ENCODE measurements at places on chromosomes 7 and 10.

- DNase-seq: no peak
Measured at GRCh38 chr10:80131499-80131901, 1.0 kb upstream of the PLAC9 start.

DNA sequence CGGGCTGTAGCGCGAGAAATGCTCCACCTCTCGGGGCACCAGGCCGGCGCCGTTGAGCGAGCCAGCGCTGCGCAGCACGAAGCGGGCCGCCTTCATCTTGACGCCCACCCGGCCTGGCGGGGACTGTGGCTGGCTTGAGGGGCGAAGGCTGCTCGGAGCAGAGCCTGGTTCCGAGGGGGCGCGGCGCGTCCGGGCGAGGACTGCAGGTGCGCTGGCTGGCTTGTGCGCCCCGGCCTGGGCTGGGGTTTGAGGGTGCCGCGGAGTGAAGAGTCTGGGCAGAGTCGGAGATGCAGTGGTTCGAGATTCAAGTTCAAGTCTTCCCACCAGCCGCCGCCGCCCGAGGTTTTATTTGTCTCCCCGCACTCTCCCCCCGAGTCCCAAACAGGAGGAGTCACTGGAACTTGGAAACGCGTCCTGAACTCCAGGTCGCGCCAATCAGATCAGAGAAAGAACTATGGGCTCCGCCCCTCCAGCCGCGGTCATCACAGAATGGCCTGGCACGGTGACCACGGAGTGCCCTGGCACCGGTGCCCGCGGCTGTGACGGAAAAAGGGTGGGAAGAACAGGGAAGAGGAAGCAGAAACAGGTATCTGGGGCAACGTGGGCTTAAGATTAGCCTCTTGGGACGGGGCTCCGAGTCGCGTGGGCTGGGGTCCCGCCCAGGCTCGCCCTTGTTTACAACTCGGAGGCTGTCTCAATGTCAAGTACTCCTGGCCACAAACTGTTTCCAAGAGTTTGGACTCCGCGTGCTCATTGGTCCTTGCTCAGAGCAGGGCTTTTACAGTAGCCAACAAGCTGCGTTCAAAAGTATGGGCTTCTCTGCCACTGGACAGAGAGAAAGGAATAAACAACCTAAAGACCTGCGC, at the start of gene PDK4:
Gene PDK4 (minus strand): TSS at position 319 of the 866 bp plus-strand sequence. CDS start 223 bp downstream, at position 96.
- peak; percentile 88 for DNase-seq

- no peak for DNase-seq
Measured at GRCh38 chr7:114857605-114858004, 64.3 kb upstream of the MDFIC start.

GRCh38 chr7:100655908-100656674, at the start of gene ACTL6B:
ACTL6B (minus strand) TSS chr7:100656448; CDS start chr7:100656354, 94 bp downstream.
- peak; percentile 90 for DNase-seq

- no peak for DNase-seq
Measured at GRCh38 chr7:128699895-128700294, 27.8 kb downstream of the GARIN1A start.

GRCh38 chr7:20019757-20020432, 197.3 kb downstream of the MACC1 start:
- no peak for DNase-seq

- DNase-seq: no peak
Measured at GRCh38 chr7:94375691-94376090, 19.0 kb upstream of the COL1A2 start.

- no peak for DNase-seq
Measured at GRCh38 chr7:43456200-43456599, 126.7 kb upstream of the STK17A start.

DNA sequence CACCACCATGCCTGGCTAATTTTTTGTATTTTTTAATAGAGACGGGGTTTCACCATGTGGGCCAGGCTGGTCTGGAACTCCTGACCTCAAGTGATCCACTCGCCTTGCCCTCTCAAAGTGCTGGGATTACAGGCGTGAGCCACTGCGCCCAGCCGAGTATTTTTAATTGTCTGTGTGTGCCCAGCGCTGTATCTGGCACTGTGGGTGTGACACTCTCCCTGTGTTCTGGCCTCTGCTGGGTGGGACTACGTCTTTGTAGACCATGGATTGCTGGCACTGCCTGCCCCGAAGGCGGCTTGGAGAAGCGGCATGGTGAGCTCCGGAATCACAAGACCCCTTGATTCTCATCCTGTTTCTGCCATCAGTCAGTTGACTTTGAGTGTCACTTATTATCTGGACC, 136.2 kb downstream of the CDH23 start:
- DNase-seq: no peak

DNA sequence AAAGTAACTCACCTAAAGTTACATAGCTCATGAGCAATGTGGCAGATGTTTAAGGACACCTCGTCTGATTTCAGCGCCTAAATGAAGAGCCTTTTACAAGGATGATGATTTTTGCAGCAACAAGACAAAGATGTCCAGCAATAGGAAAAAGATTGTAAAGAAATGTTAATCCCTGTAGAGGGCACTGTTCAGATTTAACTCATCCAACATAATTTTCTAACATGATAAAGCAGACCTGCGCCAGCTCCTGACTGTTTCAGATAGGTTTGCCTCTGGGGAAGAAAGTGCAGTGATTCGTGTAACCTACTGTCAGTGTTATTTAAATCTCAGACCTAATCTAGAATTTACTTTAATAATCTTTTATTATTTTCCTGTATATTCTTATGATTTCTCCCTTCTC, 595.2 kb downstream of the AUTS2 start:
- DNase-seq: no peak

GRCh38 chr10:42888504-42889095, 106.0 kb downstream of the BMS1 start:
- DNase-seq: no peak

DNA sequence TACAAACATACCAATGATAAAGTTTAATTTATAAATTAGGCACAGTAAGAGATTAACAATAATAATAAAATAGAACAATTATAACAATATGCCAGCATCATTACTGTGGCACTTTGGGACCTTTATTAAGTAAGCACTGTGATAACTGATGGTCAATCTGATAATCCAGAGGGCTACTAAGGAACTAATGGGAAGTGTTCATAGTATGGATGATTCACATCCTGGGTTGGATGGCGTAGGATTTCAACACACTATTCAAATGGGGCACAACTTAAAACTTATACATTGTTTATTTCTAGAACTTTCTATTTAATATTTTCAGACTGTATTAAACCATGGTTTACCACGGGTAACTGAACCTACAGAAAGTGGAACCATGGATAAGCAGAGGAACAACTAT, 90.8 kb downstream of the KIF20B start:
- no peak for DNase-seq

DNA sequence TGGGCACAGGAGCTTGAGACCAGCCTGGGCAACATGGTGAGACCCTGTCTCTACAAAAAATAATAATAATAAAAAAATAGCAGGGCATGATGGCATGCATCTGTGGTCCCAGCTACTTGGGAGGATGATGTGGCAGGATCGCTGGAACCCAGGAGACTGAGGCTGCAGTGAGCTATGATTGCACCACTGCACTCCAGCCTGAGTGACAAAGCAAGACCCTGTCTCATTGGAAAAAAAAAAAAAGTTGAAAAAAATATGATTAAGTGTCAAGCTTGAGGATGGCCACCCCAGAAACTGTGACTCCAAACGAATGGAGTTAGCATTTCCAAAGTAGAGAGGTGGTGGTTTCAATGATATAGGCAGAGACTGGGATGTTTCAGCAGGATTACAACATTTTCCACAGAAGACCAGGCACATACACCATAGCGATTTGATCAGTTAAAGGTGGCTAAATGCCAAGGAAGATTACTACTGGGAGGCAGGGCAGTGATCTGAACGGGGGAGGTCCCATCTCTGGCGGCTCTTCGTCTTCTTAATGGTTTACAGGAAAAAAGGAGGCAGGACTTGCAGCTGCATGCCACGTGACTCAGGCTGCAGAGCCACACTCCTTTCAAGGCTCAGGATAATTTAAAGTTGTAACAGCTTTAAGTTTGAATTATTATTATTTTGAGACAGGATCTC, 250.6 kb upstream of the GALNT17 start:
- no peak for DNase-seq

DNA sequence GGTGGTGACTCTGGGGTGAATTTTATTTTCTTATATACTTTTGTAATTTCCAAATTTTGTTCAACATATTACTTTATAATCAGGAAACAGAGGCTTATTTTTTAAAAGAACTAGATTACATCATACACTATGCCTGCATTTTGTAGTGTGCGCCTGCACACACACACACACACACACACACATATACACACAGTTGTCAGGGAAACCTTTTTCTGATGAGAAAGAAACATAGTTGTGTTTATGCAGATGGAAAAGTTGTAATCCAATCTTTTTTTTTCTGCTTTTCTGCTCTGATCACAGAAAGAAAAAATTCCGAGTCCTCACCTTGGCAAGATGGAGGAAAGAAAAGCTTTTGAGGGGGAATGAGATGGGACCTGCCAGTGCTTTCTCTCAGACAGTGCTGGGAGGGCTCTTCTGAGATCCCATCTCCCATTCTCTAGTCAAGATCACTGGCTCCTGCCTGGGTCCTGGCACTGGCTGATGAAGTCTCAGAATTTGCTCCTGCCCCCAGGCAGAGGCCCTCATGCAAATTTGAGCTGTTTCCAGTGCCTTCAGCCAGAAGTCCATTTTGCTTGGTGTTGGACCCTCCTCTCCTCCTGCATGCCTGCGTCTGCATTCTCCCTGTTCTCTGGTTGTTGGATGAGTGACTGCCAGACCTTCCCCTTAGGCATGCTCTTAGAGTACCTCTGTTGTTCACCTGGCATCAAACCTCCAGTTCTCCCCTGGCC, 59.7 kb downstream of the TLL2 start:
- no peak for DNase-seq

- DNase-seq: no peak
Measured at GRCh38 chr10:43667317-43667731, 18.6 kb upstream of the ZNF32 start.

- DNase-seq: no peak
Measured at GRCh38 chr10:77836299-77836820, 90.2 kb downstream of the DLG5 start.

DNA sequence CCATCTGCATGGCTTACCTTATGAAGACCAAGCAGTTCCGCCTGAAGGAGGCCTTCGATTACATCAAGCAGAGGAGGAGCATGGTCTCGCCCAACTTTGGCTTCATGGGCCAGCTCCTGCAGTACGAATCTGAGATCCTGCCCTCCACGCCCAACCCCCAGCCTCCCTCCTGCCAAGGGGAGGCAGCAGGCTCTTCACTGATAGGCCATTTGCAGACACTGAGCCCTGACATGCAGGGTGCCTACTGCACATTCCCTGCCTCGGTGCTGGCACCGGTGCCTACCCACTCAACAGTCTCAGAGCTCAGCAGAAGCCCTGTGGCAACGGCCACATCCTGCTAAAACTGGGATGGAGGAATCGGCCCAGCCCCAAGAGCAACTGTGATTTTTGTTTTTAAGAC, 12.4 kb downstream of the DUSP5 start:
- DNase-seq: no peak

DNA sequence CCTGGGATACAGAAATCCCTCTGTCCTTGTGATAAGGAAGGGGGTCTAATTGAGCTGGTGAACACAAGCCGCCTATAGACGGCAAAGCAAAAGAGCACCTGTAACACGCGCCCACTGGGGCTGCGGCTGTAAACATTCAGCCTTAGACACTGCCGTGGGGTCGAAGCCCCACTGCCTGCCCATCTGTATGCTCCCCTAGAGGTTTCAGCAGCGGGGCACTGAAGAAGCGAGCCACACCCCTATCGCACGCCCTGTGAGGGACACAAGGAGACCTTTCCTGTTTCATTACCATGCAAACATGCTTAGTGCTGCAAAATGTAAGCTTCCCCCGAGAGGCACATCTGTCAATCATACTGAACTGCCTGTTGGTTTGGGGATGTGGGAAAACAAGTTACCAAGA, 82.1 kb downstream of the NRP1 start:
- DNase-seq: no peak

DNA sequence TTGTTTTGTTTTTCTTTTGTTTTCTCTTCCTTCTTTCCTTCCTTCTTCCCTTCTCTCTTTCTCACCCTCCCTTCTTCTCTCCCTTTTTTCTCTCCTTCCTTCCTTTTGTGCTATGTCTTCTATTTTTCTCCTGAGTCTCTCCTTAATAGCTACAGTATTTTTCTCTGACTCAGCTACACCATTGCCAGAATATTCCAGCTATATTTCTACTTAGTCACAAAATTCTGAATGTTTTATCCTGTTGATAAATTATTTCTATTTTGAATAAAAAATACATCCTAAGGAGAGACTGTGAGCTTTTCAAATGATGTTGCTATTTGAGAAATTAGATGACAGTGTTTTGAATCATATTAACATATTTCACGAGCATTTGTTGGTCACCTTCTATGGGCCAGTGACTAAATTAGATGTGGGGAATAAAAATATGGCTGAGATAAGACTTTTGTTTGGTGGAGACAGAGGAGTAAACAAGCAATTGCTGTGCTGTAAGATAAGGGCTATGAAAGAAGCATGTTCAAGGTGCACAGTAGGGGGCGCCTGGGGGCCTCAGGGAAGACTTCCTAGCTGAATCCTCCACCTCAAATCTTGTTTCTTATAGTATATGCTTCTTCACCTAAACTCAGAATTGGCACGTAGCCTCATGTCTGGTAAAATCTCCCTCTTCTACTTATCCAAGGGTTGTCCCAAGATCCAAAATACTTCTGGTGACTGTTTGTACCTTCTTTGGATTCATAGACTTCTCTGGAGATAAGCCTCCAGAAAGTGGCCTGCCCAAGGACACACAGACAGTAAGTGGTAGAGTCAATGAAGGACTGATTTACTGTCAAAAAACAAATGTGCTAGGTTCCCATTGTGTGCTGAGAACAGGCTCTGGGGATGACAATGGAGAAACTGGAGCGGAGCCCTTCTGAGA, 115.5 kb upstream of the CREB5 start:
- no peak for DNase-seq

- DNase-seq: no peak
Measured at GRCh38 chr7:81393018-81393417, 376.8 kb downstream of the HGF start.

- DNase-seq: no peak
Measured at GRCh38 chr10:124703778-124704427, 40.3 kb downstream of the FAM53B start.

DNA sequence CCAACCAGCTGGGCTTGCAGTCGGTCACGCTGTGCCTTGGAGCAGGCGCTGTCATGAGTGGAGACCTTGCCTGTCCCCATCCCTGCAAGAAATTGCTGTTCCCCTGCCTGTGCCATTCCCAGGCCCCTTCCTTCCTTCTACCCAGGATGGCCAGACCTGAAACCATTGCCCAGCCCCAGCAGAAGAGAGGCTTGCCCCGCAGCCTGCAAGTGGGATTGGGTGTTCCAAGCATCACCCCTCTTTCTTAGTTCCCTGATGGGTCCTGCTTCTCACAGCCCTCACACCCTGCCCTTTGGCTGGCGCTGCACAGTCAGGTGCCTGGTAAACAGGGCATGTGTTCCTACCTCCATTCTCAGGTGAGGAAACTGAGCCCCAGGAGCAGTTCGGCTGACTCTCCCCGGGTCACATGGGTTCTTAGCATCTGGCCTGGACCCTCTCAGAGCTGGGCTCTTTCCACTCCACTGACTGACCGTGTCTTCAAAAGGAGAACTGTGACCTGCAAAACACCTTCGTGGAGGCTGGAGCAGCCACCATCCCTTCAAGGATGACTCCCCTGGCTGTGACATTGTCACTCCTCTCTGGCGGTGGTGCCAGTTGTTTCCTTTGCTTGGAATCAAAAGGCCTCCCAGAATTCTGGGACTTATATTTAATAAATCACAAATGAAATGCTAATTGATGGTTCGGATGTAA, 41.9 kb upstream of the PDCD4 start:
- DNase-seq: no peak

- DNase-seq: no peak
Measured at GRCh38 chr7:135998081-135998480, 20.9 kb upstream of the MTPN start.

All from left forelimb (tissue), 1 donor.